Psoas muscle (tissue), 8 donors: ENCODE measurements at places on chromosomes 6 and 20. TPM values are rescaled to one million over a fixed set of nuclear protein-coding genes. Genes with fewer than 3 reads are reported as not detected.

DNA sequence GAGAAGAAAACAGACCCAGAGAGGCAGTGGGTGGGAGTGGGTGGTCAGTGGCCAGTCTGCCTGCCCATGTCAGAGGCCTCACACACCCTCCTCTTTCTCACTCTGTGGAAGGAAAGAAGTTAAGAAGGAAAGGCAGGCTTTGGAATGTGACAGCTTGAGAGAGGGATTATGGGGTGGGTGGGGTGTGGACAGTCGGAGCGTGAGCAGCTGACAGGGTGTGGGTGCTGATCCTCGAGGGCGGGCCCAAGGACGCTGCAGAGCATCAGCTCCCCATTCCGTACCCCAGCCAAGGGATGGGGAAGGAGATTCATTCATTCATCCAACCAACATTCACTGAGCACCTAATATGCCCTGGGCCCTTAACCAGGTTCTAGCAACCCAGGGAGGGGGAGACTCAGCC lies 4.8 kb downstream of the TGM6 start:
- H3K36me3 ChIP-seq = no peaks in the 10 kb centered on the region
- no peak overlapping the region for H3K27ac ChIP-seq
- H3K4me3 ChIP-seq = no peak overlapping the region
- DNase-seq = no peak

DNA sequence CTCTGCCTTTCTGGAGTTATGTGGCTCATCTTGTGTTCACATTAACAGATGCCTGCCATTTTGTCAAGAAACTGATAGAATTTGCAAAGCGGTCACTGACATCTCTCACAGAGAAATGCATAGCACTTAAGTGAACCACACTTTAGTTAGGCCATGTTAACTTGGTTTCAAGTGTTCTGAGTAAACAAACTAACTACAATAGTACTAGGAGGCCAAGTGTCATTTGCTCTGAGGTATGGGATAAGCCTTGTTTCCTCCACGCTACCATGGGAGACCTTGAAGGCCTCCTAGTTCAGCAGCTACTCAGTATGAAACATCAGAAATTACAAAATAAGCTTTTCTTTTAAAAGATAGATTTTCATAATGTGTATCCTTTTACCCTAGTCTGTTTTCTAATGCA lies 143.5 kb upstream of the MARCKS start:
- H3K36me3 ChIP-seq = no peaks in the 10 kb centered on the region
- H3K4me1 ChIP-seq = no peaks in the 10 kb centered on the region
- no peak overlapping the region for H3K4me3 ChIP-seq
- DNase-seq = no peak
- no peak overlapping the region for H3K27ac ChIP-seq
- H3K27me3 ChIP-seq = no peaks in the 10 kb centered on the region

DNA sequence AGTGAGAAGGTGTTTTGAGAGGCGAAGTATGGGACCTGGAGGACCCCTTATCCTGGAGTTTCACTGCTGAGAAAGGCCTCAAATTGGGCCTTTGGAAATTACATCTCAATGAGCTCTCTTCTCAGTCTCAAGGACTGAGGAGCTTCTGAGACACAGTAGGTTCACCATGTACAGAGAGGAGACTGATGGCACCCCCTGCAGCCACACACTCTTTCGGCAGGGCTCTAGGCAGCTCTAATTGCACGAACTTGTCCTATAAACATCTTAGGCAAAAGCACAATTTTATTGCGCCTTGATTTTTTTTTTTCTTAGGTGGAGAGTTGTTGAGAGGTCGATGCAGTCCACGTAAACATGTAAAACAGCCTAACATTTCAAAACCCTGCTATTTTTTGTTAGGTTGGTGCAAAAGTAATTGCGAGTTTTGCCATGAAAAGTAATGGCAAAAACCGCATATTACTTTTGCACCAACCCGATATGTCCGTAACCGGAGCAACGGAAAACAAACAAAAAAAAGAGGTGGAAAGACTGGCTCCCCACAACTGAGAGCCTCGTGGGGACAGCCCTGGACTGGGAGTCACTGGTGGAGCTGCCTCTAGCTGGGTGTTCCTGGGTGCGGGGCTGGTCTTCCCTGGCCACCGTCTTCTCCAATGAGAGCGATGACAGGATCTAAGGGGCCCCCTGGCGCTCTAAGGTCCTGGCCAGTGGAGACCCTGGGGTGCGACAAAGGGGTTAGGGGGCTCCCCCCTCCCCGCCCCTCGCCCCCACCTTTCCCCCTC lies 84.0 kb upstream of the EYA2 start:
- DNase-seq = no peak
- H3K4me3 ChIP-seq = no peak overlapping the region
- H3K4me1 ChIP-seq = no peaks in the 10 kb centered on the region
- H3K27me3 ChIP-seq = peaks cover 33% of the 10 kb centered on the region
- H3K36me3 ChIP-seq = no peaks in the 10 kb centered on the region

DNA sequence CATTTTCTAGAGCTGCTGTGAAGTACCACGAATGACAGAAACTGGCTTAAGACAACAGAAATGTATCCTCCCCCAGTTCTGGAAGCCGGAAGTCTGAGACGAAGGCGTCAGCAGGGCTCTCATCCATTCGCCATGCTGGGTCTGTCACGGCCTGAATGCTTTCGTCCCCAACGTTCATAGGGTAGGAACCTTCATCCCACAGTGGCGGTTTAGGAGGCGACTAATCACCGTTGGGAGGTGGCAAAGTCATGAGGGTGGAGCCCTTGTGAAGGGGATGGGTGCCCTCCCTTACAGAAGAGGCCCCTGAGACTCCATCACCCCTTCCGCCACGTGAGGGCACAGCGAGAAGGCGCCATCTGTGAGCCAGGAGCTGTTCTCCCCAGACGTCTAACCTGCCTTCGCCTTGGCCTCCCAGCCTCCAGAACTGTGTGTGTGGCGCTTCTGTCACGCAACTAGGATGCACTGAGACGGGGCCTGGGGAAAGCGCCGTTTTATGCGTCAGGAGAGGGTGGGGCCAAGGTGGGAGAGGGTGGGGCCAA lies 250.3 kb downstream of the TTLL2 start:
- DNase-seq = no peak
- H3K27ac ChIP-seq = no peak overlapping the region
- H3K36me3 ChIP-seq = no peaks in the 10 kb centered on the region
- peaks cover 4% of the 10 kb centered on the region for H3K4me1 ChIP-seq
- H3K4me3 ChIP-seq = peak overlapping the region; percentile 37

DNA sequence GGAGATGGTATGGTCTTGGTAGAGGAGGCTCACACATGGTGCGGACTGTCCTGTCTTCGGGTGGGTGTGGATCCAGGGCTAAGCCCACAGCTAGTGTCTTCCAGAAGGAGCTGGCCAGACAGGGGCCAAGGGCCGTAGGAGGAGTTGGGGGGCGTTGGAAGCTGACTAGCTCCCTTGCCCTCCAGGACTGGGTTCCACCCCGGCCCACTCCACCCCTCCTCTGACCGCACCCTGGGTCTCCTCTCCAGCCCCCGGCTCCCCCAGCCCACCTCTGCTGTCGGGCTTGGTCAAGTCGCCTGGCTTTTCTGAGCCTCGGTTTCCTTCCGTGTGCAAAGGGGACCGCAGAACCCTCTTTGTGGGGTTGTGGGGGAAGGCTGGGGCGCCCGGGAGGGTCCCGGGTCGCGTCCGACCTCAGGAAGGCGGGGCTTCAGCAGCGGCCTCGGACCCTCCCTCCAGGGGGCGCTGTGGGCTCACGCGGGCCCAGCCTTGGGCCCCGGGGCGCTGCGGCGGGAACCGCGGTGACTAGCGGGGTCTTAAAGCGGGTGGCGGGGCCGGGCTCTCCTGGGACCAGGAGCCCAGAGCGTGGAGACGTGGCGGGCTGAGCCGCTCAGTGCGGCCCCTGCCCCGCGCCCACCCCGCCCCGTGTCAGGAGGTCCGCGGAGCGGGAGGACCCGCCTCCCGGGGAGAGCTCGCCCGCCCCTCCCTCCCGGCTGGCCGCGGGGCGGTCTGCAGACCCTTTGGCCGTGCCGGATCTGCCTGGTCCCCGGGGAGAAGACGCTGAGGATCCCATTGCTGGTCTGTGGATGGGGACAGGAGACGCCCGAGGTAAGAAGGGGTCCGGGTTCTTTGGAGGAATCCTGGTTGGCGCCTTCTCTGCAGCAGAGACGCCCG lies 5.4 kb downstream of the NPBWR2 start:
- H3K27me3 ChIP-seq = peaks cover 18% of the 10 kb centered on the region
- no peak overlapping the region for H3K27ac ChIP-seq
- H3K4me1 ChIP-seq = peaks cover 4% of the 10 kb centered on the region
- no peaks in the 10 kb centered on the region for H3K36me3 ChIP-seq
- H3K4me3 ChIP-seq = peak overlapping the region; percentile 61
- peak; percentile 63 for DNase-seq

Gene IL20RA
- 0.07 TPM for total RNA-seq
